ENCODE measurements at places on chromosomes 3 and 15.

DNA sequence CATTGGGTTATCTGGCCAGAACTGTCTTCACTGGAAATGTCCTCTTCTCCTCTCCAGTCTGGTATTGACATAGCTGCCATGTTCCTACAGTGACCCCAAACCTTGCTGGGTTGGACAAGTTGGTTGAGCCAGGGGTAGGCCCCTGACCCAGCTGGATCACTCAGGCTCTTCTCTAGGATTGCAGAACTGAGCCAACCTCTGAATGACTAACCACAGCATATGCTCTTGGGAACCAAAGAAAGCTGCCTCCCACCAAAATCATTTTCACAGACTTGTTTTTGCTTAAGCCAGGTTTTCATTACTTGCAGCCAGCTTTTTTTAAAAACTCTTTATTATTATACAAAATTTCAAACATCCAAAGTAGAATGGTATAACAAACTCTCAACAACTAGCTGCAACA, 41.4 kb downstream of the FSIP1 start:
- no peak for DNase-seq

- no peak for DNase-seq
Observed at GRCh38 chr3:100111728-100112127, 2.6 kb downstream of the FILIP1L start.

DNA sequence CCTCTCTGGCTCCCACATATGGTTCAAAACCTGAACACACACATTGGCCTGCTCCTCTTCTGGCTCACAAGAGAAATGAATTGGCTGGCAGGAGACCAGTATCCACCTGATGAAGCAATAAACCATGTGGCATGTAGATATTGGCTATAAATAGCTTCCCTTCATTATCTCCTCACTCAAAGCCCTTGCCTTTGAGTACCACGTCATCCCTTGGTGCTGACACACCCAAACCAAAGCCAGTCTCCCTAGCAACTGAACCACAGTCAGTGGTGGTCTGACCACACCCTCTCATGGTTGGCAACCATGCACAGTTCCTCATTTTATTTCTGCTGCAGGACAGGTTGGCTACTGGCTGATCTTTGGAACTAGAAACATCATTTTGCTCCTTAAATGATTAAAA, 98.8 kb downstream of the ZNF621 start:
- DNase-seq: no peak

DNA sequence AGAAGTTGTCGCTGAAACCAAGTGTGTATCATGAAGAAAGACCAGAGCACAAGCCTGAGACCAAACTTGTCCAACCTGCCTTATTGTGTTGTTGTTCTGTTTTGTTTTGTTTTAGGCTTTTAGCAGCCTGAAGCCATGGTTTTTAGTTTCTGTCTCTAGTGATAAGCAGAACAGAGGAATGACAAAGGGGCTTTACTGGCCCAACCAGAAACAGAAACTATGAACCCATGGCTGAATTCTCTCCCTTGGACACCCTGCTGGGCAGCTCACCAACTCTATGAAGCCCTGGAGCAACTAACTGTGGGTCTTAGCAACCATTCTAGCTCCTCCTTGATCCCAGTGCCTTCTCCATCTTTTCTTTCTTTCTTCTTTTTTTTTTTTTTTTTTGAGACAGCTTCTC, 30.3 kb downstream of the HCLS1 start:
- no peak for DNase-seq

- DNase-seq: no peak
Observed at GRCh38 chr3:32352563-32352962, 39.1 kb upstream of the CMTM7 start.

DNA sequence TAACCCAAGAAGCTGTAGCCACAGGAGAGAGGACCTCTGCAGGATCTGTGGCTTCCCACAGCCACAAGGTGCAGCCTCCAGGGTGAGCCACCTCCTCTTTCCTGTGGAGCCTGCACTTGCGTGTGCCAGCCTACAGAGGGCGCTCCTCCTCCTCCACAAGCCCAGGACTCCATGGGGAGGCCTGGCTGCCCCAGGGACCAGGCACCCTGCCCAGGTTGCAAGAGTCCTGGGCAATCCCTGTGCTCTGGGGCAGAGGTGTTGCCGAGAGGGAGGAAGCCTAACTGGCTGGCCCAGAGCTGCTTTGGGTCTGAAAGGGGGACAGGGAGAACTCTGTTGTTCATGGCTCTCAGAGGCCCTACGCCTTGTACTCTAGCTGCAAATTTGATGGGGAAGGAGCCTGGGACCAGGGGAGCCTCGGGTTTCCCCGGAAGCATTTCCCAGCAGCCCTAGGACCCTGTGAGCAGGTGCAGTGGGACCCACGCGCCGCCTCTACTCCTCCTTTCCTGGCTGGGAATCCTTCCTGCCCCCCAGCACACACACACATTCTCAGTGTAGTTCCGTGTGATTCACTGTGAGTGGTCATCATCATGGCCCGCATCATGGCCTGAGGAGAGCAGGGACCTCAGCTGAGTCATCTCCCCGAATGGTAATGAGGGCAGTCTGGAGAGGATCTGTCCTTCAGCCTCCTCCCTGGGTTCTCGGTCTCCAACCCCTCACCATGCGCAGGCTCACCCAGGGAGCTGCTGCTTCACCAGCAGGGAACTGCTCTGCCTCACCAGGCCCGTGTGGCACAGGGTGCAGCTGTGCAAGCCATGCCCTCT, 24.3 kb downstream of the TBC1D21 start:
- peak; percentile 23 for DNase-seq

- no peak for DNase-seq
Observed at GRCh38 chr15:66873856-66874255, 171.8 kb downstream of the SMAD6 start.

DNA sequence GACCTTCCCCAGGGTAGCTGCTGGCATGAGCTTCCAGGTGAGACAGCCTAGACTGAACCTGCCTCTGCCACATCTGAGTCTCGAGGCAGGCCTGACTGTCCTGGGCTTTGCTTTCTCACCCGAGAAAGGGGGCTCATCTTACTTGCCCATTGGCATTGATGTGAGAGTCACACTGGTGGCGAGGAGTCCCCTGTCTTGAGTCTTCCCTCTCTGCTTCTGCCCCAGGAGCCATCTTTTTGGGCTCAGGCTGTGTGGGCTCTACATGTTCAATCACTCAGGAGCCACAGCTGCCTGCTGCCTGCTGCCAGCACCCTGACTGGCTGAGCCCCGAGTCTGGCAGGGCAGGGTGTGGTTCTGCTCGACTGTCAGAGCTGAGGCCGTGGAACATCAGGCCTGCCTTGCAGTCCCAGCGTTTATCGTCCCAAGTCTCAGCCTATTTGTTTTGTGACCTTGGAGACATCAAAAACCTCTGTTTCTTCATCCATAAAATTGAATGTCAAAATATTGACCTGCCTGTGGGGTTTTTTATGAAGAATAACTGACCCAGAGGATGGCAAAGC, 132.5 kb downstream of the DNAJB8 start:
- no peak for DNase-seq

GRCh38 chr3:35864871-35865270, 225.5 kb downstream of the ARPP21 start:
- no peak for DNase-seq

GRCh38 chr3:117118604-117119003, 409.0 kb downstream of the TUSC7 start:
- DNase-seq: no peak

GRCh38 chr3:40719660-40720287, 195.0 kb downstream of the ZNF621 start:
- DNase-seq: no peak

DNA sequence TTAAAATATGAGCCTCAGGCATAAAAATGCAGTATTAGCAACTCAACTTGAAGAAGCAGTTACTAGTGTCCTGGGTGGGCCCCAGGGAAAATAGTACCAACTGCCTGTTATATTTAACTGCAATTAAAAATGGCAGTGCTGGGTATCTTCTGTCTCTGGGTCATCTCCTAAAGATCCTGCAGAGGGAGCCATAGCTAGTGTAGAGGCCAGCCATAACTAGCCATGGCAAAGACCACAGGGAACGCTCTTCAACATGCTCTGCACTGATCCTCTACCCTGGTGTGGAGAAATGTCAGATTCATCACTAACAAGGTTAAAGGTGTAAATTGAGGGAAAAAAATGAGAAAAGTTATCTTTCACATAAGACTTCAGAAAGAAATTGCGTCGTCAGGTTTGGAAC, 181.3 kb downstream of the SNRPN start:
- DNase-seq: no peak

DNA sequence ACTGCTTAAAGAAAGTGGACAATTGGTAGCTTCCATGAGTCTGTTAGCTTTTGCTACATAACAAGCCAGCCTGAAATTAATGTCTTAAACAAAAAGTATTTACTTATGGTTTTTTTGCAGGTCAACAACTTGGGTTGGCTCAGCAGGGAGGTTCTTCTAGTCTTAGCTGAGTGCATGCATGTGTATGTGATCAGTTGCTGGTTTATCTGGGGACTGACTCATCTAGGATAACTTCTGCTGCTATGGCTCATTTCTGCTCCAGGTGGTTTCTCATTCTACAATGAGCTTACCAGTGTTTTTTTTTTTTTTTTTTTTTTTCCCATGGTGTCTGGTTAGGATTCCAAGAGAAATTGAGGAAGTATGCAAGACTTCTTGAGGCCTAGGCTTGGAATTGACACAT, 244.7 kb downstream of the NSUN3 start:
- no peak for DNase-seq

DNA sequence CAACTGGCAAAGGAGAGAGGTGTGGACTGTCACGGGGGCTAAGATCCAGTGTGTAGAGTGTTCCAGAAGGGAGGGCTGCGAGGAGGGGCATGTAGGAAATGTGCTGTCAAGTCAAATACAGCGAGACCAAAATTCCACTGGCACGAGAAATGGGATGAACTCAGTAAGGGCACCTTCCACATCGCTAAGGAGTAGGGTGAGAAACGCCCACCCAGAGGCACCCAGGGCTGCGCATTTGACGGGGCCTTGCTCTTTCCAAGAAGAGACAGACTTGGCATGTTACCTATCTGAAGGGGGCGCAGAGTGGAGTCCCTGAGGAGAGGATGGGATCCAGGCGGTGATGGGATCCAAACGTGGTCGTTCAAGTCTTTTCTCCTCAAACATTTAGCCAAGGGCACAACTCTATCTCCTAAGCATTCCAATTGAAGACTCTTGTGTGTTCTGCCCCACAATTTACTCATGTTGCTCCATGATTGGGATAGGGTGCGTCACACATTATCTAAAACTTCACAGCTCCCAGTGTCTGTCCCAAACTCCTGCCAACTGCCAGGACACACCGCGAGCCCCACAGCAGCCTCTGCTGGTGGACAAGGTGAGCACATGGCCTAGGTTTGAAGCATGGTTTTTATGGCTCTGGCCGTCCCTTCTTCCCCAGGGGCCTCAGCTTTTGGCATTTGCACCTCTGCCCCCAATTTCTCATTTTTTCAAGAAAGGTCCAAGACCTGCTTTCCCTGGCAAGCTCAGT, 7.6 kb downstream of the SELENOS start:
- DNase-seq: no peak

DNA sequence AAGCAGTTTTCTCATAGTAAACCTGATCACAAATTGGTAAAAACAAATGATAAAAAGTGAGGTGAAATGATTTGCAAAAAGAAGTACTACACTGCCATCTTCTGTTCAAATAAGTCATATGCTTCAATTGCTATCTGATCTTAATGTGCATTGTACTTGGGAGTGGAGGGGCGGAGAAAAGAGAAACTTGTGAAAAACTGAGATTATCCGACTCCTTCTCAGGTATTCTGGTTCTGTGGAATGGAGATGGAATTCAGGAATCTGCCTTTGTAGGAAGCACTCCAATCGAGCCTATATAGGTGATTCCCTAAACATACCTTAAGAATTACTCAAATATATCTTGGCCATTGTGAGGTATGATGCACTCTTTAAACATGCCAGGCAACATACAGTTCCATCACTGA, 180.6 kb downstream of the CHL1 start:
- DNase-seq: no peak

- peak; percentile 9 for DNase-seq
Observed at GRCh38 chr15:38252481-38253350, at the start of gene SPRED1. Gene SPRED1 (plus strand): TSS chr15:38252836. CDS start chr15:38253186, 350 bp downstream.

DNA sequence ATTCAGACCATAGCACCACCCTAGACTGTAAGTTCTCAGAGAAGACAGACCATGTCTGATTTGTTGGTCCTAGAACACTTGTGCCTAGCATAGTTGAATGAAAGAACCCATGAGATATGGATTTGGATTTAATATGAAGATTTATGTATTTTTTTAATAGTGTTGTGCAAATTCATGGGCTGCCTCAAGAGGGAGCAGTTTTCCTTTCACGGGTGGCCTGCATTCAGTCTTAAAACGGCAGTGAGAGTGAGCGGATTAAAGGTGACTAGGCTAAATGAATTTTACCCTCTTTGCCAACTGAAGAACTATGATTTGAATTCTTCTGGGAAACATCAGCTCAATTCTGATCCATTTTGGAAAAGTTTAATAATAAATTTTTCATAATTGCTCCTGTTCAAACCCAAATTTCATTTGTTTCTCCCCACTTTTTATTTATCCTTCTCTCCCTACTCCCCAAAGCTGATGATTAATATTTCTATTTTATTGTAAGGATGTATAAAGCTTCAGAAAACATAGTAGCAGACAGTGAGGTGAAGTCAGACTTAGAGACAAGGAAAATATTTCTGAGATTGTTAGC, 67.3 kb downstream of the MORC1 start:
- DNase-seq: no peak

- no peak for DNase-seq
Observed at GRCh38 chr3:5140230-5140621, 18.1 kb downstream of the ARL8B start.

- no peak for DNase-seq
Observed at GRCh38 chr3:173191611-173192010, 50.6 kb upstream of the SPATA16 start.

DNA sequence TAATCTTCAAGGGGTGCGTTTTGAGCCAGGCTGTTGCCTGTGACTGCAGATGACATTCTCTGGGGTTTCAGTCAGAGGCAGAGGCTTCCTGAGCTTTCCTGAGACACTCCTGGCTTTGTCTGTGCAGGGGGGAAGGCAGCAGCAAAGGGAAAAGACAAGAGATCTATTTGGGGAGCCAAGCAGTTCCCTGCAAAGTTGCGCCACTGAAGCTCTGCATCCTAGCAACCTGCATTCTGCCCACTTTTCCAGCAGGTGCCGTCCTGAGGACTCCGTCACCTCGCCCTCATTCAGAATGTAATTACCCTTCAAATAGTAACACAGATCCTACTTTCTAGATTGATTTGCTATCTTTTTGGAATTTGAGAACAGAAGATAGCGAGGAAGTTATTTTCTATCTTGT, 1.9 kb upstream of the TMEM158 start:
- no peak for DNase-seq

- no peak for DNase-seq
Observed at GRCh38 chr3:39981547-39982184, 172.3 kb downstream of the MYRIP start.

- no peak for DNase-seq
Observed at GRCh38 chr15:66733976-66734375, 31.9 kb downstream of the SMAD6 start.

- DNase-seq: no peak
Observed at GRCh38 chr3:129812589-129812988, 80.9 kb downstream of the TMCC1 start.

GRCh38 chr15:70269311-70269911, 171.7 kb upstream of the TLE3 start:
- DNase-seq: no peak

DNA sequence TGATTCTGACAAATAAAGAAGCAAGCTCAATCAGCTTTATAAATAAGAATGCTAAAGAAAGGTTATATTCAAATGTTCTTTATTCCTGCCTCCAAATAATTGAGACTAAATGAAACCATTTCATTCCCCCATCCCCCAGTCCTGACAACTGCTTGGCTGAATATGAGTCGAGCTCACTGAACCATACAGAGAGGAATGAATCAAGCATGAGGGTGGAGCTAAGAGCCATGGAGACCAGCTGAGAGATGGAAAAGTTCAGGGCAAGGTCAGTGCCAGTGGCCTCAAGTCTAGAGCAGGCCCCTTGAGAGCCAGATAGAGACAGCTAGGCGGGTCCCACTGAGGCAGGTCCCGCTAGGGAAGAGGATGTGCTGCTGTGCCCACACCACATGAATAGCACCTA, 188.7 kb upstream of the EIF1B start:
- no peak for DNase-seq

Measured in T-helper 2 cell (primary cell).